ENCODE measurements at places on chromosomes 5 and 9.

- no peak for DNase-seq
These were observed 16.8 kb downstream of the SNX18 start for GRCh38 chr5:54534191-54535004.

GRCh38 chr9:87569008-87569509 is 71.4 kb downstream of the DAPK1 start:
- DNase-seq: no peak

DNA sequence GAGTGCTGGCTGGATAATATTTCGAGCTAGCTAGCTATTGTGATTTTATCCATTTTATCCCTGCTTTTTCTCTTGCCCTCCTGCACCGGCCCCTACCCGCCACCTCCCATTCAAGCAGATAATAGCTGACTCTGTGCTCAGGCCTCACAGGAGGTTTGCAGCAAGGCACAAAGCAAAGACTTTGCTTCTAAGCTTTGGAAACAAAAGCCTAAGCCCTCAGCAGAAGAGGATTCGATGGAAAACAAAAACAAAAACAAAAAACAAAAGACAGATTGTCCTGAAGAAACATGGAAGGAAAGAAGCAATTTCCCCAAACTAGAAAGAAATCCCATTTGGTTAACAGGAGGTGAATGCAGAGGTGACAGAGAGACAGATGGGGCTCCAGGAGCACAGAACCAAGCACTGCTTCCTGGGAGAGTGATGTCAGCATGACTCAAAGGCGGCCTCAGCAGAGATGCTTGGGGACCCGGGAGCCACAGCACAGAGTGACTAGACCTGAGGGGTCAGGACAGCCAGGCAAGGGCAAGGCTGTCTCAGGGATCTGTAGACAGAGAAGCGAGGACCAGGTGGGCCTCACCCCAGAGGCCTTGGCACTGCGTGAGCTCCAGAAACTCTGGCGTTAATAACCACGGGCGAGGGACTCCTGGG is 28.4 kb downstream of the MTX3 start:
- no peak for DNase-seq

DNA sequence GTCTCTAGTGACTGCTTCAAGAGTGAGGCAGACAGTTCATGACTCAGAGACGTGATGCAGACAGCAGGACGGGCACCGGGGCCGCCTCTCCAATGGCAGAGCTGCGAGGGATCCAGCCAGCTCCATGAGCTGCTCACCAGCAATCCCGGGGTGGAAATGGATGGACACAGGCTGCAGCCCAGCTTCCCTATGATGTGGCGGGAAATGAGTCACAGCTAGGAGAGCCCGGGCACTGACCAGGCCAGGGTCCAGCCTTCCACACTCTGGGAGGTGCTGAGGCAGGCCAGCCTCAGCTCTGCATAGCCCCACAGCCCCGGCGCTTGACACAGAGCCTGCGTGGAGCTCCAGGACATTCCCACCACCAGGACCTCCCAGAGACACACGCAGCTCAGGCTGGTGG is 244.8 kb upstream of the IRX2 start:
- no peak for DNase-seq

DNA sequence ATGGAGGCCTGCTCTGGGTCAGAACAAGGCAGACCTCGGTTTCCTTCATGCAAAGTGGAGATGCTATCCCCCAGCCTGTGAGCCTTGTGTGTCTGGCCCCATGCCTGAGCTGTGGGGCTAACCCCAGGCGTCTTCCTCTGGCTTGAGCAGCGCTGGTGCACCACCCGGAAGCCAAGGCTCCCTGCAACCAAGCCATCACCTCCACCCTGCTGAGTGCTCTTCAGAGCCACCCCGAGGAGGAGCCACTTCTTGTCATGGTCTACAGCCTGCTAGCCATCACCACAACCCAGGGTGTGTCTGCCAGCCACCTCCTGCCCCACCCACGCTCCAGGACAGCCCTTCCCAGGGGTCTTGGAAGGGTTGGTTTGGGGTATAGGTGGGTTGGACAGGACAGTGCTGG is 16.2 kb downstream of the REXO4 start:
- no peak for DNase-seq

GRCh38 chr5:41751867-41752266 is 118.4 kb downstream of the OXCT1 start:
- no peak for DNase-seq

DNA sequence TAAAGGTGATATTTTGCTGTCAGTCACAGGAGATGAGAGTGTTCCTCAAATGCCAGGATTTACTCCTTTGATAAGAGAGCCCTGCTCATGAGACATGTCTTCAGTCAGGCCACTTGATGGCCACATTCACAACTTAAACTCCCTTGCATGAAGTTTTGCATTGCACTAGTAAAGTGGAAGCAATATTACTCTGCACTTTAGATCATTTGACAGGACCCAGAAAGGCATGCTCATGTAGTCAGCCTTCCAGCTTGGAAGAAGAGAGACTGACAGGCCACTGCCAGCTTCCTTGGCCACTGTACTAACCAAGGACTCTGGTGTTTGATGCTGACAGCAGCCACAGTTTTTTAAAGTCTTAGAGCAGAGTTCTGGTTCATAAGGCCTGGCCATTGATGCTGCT is 42.6 kb downstream of the NPR3 start:
- no peak for DNase-seq

- no peak for DNase-seq
These were observed 7.7 kb downstream of the MFAP3 start for GRCh38 chr5:154046486-154046885.

DNA sequence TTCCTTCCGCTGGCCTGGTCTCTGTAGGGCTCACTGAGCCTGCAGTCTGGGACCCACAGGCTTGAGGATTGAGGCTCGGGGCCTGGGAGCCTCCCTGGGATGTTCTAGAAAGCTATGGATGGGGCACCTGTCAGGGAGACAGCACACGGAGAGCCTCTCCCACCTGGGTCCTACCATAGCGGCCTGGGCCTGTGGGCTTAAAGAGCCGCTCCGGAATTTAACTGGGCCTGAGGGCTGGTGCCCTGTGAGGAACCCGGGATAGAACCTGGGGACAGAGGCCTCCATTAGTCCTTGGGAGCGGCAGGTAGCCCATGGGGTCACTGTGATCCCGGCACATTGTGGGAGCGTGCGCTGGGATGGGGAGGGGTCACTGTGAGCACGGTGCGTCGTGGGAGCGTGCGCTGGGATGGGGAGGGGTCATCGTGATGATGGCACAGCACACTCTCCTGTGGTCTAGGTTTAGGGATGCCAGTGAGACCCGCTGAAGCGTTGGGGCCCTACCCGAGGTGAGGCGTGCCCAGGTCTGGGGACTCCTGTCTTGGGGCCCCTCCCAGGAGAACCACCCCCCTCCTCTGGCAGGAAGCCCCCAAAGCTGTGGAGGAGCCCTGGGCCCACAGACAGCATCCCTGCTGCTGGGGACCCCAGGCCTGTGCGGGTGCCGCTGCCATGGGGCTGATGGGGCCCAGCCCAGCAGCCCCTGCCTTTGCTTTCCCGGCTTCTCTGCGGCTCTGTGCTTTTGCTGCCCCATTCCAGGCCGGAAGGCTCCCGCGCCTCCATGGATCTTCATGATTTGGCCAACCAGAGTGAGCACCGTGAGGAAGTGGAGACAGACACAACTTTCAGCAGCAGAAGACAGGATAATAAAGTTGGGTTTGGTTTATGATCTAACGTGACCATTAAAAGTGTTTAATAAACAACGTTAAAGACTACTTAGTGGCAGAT is 3.4 kb upstream of the CEP72 start:
- no peak for DNase-seq
